Mesendoderm (in vitro differentiated cells): ENCODE measurements at places on chromosomes 11 and 22.

GRCh38 chr22:37334461-37334858, 52.2 kb downstream of the CYTH4 start:
- DNase-seq: no peak

- DNase-seq: peak; percentile 92
Measured at GRCh38 chr11:10293423-10294289, at the start of gene SBF2. Gene SBF2 (minus strand): TSS chr11:10294219. CDS start chr11:10294069, 150 bp downstream.

GRCh38 chr11:124656774-124657630, 16.5 kb downstream of the SIAE start:
- peak; percentile 43 for DNase-seq

- peak; percentile 64 for DNase-seq
Measured at GRCh38 chr11:100863080-100863581, 176.0 kb downstream of the ARHGAP42 start.

GRCh38 chr11:62694455-62695167, 5.3 kb upstream of the LRRN4CL start:
- DNase-seq: peak; percentile 89

GRCh38 chr11:77320351-77320750, 18.9 kb upstream of the GDPD4 start:
- no peak for DNase-seq

DNA sequence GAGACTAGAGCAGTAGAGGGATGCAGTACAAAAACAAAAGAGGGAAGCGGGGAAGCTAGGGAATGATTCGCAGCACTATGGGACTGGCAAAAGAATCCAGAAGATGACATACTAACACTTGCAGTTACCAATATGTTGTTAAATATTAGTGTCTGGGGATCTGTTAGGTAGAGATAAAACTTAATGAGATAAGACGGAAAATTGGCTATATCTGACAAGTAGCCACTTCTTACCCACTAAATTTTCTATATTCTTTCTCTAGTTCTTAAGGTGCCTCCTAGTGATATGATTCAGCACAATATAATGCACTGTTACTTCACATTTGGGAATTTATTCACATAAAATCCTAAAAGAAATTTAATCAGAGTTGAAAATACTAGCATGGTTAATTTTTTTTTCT, 30.8 kb downstream of the CCDC90B start:
- no peak for DNase-seq

DNA sequence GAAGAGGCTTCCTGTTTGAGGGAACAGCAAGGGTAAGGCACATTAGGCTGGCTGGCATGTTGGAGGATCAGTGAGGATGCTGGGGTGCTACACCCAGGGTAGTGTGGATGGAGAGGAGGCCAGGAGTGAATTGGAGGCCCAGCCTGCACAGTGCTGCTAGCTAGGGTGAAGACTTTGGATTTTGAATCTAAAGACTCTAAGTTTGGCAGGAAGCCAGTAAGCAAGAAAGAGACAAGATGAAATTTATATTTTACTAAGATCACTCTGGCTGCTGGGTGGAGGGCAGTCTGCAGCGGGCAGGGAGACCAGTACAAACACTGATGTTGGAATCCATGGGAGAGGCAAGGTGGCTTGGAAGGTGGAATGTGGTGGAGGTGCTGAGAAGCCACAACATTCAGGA, 43.6 kb downstream of the TSPAN18 start:
- DNase-seq: no peak

- DNase-seq: no peak
Measured at GRCh38 chr11:64415286-64415685, 56.3 kb downstream of the RPS6KA4 start.
